ENCODE measurements at places on chromosomes 1 and 21. TPM values are rescaled to one million over a fixed set of nuclear protein-coding genes. Genes with fewer than 3 reads are reported as not detected.

DNA sequence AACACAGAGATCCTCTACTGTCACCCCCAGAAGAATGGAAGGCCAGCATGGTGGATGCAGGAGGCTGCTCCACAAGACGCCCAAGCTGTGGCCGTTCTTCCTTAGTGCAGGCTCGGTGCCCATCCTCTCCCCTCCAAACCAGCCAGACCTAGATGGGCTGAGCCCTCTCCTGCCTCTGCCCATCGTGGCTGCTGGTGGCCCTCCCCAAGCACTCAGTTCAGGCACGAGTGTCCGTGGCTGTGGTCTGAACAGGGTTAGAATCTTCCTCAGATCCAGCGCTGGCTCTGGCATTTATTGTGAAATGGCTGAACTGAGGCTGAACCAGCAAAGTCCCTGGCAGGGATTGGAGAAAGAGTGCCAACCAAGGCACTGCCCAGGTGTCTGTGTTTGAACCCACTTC lies 59.5 kb downstream of the TRIM11 start:
- no peak for DNase-seq

- peak; percentile 64 for DNase-seq
Observed at GRCh38 chr1:203839081-203839480, 22.3 kb upstream of the SNRPE start.

GRCh38 chr1:231921646-231922345 lies 295.2 kb downstream of the DISC1 start:
- no peak for DNase-seq

DNA sequence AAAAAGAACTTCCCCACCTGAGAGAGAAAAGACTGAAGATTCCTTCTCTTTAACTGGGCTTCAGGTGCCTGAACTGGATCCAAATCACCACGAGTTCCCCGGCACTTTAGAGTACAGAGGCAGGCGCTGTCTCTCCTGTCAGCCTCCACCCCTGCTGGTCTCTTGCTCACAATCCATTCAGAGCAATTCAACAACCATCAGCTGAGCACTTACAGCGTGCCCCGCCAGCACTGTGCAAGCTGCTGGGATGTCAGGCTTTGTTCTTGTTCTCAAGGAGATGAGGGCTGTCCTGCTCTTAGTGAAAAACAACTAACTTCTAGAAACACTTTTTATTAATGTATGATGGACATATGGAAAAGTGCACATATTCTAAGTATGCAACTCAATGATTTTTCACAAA lies 68.7 kb upstream of the VAMP3 start:
- DNase-seq = no peak

DNA sequence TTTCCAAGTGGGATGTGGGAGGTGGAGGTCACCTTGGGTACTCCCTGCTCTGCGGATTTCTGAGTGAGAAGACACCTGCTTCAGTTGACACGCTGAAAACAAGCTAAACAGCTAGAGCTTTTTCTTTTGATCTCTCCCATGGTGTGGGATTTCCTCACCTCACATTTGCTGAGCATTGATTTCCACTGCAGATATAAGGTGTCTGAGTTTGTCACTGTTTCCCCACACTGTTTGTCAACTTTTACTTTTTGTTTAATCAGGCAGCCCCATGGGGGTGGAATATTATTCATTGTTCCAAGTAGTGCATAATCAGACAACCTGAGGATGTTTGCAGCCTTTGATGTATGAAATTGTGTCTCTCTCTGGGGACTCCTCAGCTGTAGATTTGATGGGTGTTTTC lies 49.5 kb downstream of the FASLG start:
- DNase-seq = no peak

- DNase-seq = no peak
Observed at GRCh38 chr1:43452789-43453441, 816 bp downstream of the HYI start.

GRCh38 chr1:184033711-184034167 lies 3.8 kb downstream of the COLGALT2 start:
- DNase-seq = no peak

LCE1F gene
- not detected for polyA plus RNA-seq

DNA sequence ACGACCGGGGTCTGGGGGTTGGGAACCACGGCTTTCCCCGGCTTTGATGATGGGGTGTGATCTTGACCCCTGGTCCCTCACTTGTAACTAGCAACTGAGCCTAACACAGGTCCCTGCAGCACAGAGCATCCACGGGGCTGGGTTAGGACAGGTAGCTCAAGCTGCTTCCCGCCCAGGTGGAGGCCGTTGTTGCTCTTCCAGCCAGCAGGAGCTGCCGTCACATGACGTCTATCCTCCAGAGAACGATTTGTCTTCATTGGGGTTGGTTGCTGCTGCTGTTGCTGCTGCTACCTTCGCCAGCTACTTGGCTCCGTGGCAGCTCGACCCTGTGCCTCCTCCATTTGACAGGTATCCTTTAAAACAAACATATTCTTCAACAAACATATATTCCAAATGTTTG lies 74.3 kb upstream of the ADAR start:
- no peak for DNase-seq

- no peak for DNase-seq
Observed at GRCh38 chr1:246434335-246434734, 72.7 kb downstream of the SMYD3 start.

GRCh38 chr1:231284441-231284840 lies 43.4 kb downstream of the GNPAT start:
- no peak for DNase-seq

DNA sequence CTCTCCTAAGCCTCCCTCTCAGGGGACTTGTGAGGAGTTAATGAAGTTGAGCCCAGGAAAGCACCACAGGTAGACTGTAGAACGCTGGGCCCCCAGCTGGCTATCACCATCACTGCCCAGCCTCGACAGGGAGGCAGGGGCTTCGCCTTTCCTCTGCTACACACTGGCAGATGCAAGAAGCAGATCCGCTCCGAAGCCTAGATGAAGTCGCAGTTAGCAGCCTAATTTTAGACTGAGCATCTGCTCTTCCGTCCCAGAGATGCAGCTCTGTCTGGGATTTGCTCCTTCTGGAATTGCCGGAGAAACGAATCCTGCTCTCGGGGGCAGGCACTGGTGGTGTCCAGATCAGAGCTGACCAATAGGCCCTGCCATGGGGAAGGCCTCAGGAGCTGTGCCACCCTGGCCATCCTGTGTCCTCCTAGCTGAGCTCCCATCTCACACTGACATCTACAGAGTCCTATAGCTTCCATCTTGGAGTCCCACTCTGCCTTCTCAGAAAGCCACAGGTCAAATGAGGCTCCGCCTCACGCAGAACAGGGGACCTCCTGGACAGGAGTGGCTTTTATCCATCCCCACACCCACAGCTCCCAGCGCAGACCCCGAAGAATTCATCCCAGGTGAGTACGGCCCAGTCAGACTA lies 186.8 kb upstream of the EDN2 start:
- DNase-seq = no peak

GRCh38 chr1:60274422-60275290 lies 201.1 kb upstream of the C1orf87 start:
- DNase-seq = no peak

- no peak for DNase-seq
Observed at GRCh38 chr1:110579460-110579859, 26.7 kb downstream of the KCNA2 start.

DNA sequence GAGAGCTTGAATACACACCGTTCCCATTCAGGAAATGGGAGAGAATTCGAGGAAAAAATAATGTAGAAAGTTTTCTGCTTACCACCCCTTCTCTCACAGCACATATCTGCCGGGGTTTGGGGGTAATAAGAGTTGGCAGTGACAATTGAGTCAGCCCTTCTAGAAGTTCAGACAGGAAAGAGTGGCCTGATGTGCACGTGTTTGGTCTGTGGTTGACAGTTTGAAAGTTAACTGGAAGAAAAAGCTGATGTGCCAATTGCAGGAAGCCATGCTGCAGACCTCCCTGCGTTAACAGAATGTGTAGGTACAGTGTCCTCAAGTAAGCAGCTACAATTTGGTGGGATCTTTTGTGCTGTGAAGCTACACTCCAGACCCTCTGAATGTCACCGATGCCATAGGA lies 50.9 kb downstream of the DHX9 start:
- DNase-seq = no peak

VCAM1 gene
- 66.0 TPM for polyA plus RNA-seq

ATP8B2 gene
- 41.9 TPM for polyA plus RNA-seq

GRCh38 chr1:228648647-228649383 lies 86.5 kb upstream of the RHOU start:
- no peak for DNase-seq

HSD11B1 gene
- 5.8 TPM for polyA plus RNA-seq

- DNase-seq = no peak
Observed at GRCh38 chr1:39474810-39475209, 16.6 kb upstream of the BMP8A start.

Data from left lung (tissue), 14 donors.